ENCODE measurements at places on chromosomes 4 and X. TPM values are rescaled to one million over a fixed set of nuclear protein-coding genes. Genes with fewer than 3 reads are reported as not detected.
A peak's percentile ranks its signal among the peaks of the same experiment; 100 is the strongest.

The EVC2 gene
- total RNA-seq: 0.20 TPM

The NDNF gene
- total RNA-seq: 6.0 TPM

The AMBN gene
- not detected for total RNA-seq

The CCNB3 gene
- total RNA-seq: not detected

The FUNDC2 gene
- 28.4 TPM for total RNA-seq

The THAP9 gene
- total RNA-seq: 6.6 TPM

The RPS6KA6 gene
- 16.4 TPM for total RNA-seq

The SPANXD gene
- not detected for total RNA-seq

The MAGEA10 gene
- total RNA-seq: not detected

DNA sequence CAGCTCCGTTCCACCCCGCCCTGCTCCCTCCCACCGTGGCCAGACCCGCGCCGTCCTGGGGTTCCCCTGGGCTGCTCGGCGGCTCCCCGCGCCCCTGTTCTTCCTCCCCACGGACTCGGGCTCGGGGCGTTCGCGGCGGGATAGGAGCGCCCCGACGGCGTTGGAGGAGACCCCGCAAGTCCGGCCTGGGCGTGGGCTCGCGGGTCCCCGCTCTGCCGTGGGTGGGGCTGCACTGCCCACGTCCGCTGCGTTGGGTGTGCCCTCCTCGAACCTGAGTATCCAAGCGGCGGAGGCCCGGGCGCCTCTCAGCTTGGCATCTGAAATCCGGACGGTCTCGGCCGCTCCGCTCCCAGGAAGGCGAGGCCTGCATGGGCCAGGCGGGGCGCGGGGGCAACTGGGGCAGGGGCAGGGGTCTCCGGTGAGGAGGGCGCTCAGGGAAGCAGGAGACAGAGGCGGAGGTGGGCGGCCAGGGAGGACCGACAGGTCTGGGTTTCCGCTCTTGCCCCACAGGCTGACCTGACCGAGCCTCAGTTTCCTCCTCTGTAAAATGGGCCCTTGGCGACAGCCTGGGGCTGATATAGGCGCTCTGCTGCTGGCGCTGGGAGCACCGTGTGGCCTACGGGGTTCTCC lies 12.0 kb upstream of the NAT8L start:
- H3K27ac ChIP-seq: no peak overlapping the region
- no peak for DNase-seq
- no peak overlapping the region for H3K4me3 ChIP-seq
- peaks cover 8% of the 10 kb centered on the region for H3K4me1 ChIP-seq

GRCh38 chr4:31009926-31010325 lies 289.8 kb downstream of the PCDH7 start:
- no peak overlapping the region for H3K27ac ChIP-seq
- no peak for DNase-seq
- H3K4me3 ChIP-seq: no peak overlapping the region
- no peaks in the 10 kb centered on the region for H3K4me1 ChIP-seq
- no peaks in the 10 kb centered on the region for H3K27me3 ChIP-seq
- H3K36me3 ChIP-seq: no peaks in the 10 kb centered on the region

- H3K36me3 ChIP-seq: no peaks in the 10 kb centered on the region
- H3K4me1 ChIP-seq: no peaks in the 10 kb centered on the region
- no peak for DNase-seq
- H3K27me3 ChIP-seq: no peaks in the 10 kb centered on the region
- no peak overlapping the region for H3K27ac ChIP-seq
- H3K4me3 ChIP-seq: no peak overlapping the region
These were observed 240.5 kb downstream of the GRIA3 start for GRCh38 chrX:123424546-123424945.

- no peaks in the 10 kb centered on the region for H3K27me3 ChIP-seq
- no peaks in the 10 kb centered on the region for H3K4me1 ChIP-seq
- H3K27ac ChIP-seq: no peak overlapping the region
- no peak overlapping the region for H3K4me3 ChIP-seq
- DNase-seq: no peak
These were observed 28.1 kb upstream of the GLRA3 start for GRCh38 chr4:174856926-174857800.

- H3K4me1 ChIP-seq: no peaks in the 10 kb centered on the region
- H3K27me3 ChIP-seq: no peaks in the 10 kb centered on the region
- H3K36me3 ChIP-seq: no peaks in the 10 kb centered on the region
- no peak for DNase-seq
- H3K27ac ChIP-seq: no peak overlapping the region
These were observed 422.4 kb upstream of the BOD1L1 start for GRCh38 chr4:14049946-14050345.

GRCh38 chr4:36081185-36081584 lies 163.1 kb downstream of the ARAP2 start:
- H3K36me3 ChIP-seq: no peaks in the 10 kb centered on the region
- H3K4me1 ChIP-seq: no peaks in the 10 kb centered on the region
- no peak overlapping the region for H3K4me3 ChIP-seq
- no peaks in the 10 kb centered on the region for H3K27me3 ChIP-seq
- H3K27ac ChIP-seq: no peak overlapping the region
- DNase-seq: no peak

DNA sequence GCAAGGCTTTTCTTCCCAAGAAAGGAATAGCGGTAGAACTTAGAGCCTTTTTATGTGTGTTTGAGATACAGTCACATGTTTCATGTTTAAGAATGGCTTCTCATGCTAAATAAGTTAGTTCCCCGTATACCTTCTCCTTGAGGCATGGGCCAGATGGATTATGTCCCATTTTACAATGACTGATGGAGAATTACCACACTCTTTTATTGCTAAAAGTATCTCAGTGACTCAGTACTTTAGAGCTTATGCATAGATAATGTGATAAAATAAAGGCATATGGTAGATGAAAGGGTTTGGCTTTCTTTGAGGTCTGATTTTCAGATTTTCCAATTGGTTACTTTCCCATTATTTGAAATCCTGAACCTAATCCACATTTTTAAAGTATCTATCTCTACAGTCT lies 121.8 kb upstream of the BMPR1B start:
- no peaks in the 10 kb centered on the region for H3K27me3 ChIP-seq
- no peak overlapping the region for H3K27ac ChIP-seq
- no peak for DNase-seq
- peaks cover 10% of the 10 kb centered on the region for H3K36me3 ChIP-seq

DNA sequence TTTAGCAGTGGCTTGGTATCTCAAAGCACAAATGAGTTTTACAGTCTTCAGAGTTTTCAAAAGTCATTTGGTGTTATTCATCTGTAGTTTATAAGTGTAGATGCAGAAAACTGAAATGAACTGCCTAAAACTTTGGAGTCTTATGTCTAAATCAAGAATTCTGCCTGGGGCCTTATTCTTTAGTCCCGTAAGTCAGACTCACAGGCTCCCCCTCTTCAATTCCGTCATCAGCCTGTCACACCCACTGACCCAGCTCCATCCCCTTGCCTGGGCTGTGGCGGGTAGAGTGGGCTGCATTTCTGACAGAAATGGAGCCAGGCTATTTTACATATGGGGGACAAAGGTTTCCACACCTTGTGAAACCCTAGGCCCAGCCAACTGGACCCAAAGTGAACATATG lies 44.3 kb downstream of the TSPAN5 start:
- no peak overlapping the region for H3K27ac ChIP-seq
- H3K4me1 ChIP-seq: no peaks in the 10 kb centered on the region
- H3K36me3 ChIP-seq: no peaks in the 10 kb centered on the region
- no peaks in the 10 kb centered on the region for H3K27me3 ChIP-seq
- no peak overlapping the region for H3K4me3 ChIP-seq

GRCh38 chrX:40153345-40154249 lies 55.8 kb upstream of the BCOR start:
- H3K4me3 ChIP-seq: peak overlapping the region; percentile 36
- peak overlapping the region; percentile 68 for H3K27ac ChIP-seq
- DNase-seq: peak; percentile 68
- peaks cover 41% of the 10 kb centered on the region for H3K4me1 ChIP-seq
- no peaks in the 10 kb centered on the region for H3K27me3 ChIP-seq
- H3K36me3 ChIP-seq: no peaks in the 10 kb centered on the region

- H3K36me3 ChIP-seq: no peaks in the 10 kb centered on the region
- peaks cover 9% of the 10 kb centered on the region for H3K4me1 ChIP-seq
- peak overlapping the region; percentile 67 for H3K27ac ChIP-seq
- no peaks in the 10 kb centered on the region for H3K27me3 ChIP-seq
- no peak overlapping the region for H3K4me3 ChIP-seq
These were observed 536.2 kb downstream of the MID1IP1 start for GRCh38 chrX:39337451-39337850.

GRCh38 chrX:67523002-67523681 lies 20.7 kb upstream of the AR start:
- H3K36me3 ChIP-seq: no peaks in the 10 kb centered on the region
- H3K4me3 ChIP-seq: no peak overlapping the region
- no peaks in the 10 kb centered on the region for H3K4me1 ChIP-seq
- no peak for DNase-seq
- H3K27me3 ChIP-seq: no peaks in the 10 kb centered on the region
- H3K27ac ChIP-seq: no peak overlapping the region

- no peaks in the 10 kb centered on the region for H3K27me3 ChIP-seq
- no peak overlapping the region for H3K27ac ChIP-seq
- H3K4me1 ChIP-seq: no peaks in the 10 kb centered on the region
- no peaks in the 10 kb centered on the region for H3K36me3 ChIP-seq
- DNase-seq: no peak
These were observed 11.0 kb upstream of the MAMLD1 start for GRCh38 chrX:150352114-150352513.

Data from transverse colon (tissue), 4 donors.